ENCODE measurements at places on chromosomes 16 and 17.
A peak's percentile ranks its signal among the peaks of the same experiment; 100 is the strongest.

GRCh38 chr16:78175287-78175686 lies 75.8 kb downstream of the WWOX start:
- no peak for DNase-seq

- no peak for DNase-seq
Observed at GRCh38 chr17:10328206-10328605, 44.6 kb downstream of the MYH13 start.

GRCh38 chr17:16926571-16927451 lies 45.1 kb downstream of the TNFRSF13B start:
- no peak for DNase-seq

- no peak for DNase-seq
Observed at GRCh38 chr16:83171396-83171795, 544.6 kb downstream of the CDH13 start.

- no peak for DNase-seq
Observed at GRCh38 chr17:76268015-76268749, 3.0 kb downstream of the UBALD2 start.

- no peak for DNase-seq
Observed at GRCh38 chr16:61969077-61969382, 67.2 kb downstream of the CDH8 start.

GRCh38 chr16:68754084-68754792 lies 17.1 kb downstream of the CDH1 start:
- DNase-seq: no peak

- DNase-seq: no peak
Observed at GRCh38 chr17:81457401-81457800, 55.2 kb downstream of the ACTG1 start.

GRCh38 chr17:60248618-60249289 lies 99.0 kb downstream of the CA4 start:
- DNase-seq: no peak

DNA sequence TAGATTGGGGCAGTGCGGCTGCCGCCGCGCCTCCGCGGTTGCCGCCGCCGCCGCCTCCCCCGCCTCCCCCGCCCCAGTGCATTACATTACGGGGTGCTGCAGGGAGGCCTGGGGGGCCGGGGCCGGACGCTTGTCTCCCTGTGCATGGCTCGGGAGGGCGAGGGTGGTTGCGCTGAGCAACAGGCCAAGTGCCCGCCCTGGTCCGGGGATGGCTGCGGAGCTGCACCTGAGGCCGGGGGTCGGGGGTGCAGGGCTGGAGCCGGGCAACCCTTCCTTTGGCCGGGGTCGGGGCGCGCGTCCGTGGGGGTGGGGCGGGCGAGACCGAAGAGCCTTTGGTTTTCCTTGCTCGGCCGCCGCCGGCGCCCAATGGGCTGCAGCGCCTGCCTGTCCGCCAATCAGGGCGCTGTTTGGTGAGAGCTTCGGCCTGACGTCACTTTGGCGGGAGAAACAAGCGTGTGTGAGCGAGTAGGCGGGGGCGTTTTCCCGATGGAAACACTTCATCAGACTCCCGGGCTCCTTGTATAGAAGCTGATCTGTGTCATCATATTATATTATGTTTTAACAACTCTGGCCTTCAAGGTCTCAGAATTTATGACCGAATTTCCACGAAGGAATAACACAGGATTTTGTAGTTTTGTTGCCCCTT lies 941 bp upstream of the FBXL20 start:
- DNase-seq: peak; percentile 86

- DNase-seq: no peak
Observed at GRCh38 chr17:28527859-28528258, 21.7 kb downstream of the FOXN1 start.

- no peak for DNase-seq
Observed at GRCh38 chr17:4858882-4859260, 25.7 kb downstream of the MINK1 start.

DNA sequence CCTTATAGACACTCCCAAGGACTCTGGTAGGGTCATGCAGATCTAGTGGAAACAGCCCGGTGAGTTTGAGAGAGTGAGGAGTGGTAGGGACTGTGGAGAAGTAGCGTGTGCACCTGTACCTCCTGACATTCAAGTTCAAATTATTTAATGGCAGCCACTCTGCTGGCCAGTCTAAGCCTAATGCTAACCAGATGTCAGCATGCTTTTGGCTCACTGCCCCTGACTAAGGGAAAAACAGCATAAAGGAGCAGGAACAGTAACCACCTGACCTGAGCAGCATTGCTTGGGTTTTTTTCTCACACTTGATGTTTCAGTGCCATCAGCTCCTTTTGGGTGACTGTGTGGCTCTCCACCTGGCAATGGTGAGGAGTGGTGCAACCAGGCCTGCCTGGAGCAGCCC lies 23.8 kb upstream of the SLC12A3 start:
- no peak for DNase-seq

- no peak for DNase-seq
Observed at GRCh38 chr17:6995500-6996255, at the start of gene ALOX12. Gene ALOX12 (plus strand): TSS chr17:6996049. CDS start chr17:6996118, 69 bp downstream.

- no peak for DNase-seq
Observed at GRCh38 chr17:64437944-64438525, 10.9 kb upstream of the MILR1 start.

- no peak for DNase-seq
Observed at GRCh38 chr17:21001813-21002221, 41.0 kb downstream of the USP22 start.

DNA sequence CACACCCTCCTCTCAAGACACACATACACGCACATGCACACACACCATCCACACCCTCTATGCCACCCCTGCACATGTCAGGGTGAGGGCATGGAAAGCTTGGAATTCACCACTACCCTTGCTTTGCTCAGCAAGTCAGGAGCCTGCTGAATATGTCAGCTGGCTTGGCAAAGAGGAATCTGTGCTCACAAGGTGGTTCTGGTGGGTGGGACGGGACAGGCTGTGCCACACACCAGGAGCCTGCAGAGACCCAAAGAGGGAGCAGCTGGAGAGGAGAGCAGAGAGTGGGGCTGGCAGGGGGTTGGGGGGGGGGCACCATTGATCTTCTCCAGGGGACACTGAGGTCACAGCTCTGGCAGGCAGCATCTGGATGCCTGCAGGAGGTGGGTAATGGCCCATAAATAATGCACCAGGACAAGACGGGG lies 48.7 kb upstream of the NDRG4 start:
- no peak for DNase-seq

DNA sequence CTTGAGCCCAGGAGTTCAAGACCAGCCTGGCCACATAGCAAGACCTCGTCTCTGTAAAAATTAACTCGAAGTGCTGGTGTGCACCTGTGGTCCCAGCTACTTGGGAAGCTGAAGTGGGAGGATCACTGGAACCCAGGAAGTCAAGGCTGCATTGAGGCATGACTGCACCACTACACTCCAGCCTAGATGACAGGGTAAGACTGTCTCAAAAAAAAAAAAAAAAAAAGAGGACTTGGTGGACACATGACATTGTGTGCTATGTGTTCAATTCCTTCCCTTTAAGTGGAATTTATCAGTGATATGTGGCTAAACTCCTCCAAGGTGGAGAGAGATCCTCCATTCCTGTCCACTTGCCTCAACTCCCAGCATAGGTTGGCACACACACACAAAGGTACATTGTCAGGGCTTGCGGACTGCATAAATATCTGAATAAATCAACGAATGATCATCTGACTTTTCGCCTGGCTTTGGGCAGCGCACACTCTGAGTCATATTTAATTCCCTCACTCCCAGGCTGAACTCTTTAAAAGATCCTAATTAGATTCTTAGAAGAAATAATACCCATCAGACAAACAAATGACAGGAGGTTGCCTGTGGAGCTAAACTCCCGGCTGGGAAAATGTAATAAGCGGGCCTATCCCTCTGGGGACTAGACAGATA lies 25.0 kb upstream of the SYT17 start:
- no peak for DNase-seq

- no peak for DNase-seq
Observed at GRCh38 chr17:59620518-59621259, 994 bp downstream of the CLTC start.

- DNase-seq: no peak
Observed at GRCh38 chr16:54431997-54432896, 145.7 kb upstream of the IRX3 start.

GRCh38 chr17:8105957-8106398 lies 12.3 kb downstream of the ALOXE3 start:
- DNase-seq: no peak

- no peak for DNase-seq
Observed at GRCh38 chr17:29061036-29061435, 18.1 kb downstream of the PIPOX start.

DNA sequence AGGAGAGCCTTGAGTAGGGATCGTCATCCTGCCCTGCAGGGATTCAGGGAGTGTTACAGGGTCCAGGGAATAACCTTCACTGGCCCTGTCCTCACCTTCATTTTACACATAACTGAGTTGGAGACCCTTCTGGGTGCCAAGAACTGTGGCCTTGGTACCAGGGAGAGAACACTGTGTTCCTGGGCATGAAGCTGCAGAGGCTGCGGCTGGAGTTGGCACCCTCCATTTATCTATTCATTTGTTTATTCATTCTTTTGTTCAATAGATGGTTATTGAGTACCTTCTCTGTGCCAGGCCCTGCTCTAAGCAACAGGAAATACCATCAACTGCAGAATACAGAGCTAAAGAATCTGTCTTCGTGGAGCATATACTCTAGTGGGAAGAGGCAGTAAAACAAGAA lies 6.7 kb downstream of the ABCC3 start:
- DNase-seq: no peak

- no peak for DNase-seq
Observed at GRCh38 chr17:42279776-42280630, 3.8 kb upstream of the STAT5B start.

GRCh38 chr16:14548933-14549788 lies 80.9 kb downstream of the PARN start:
- no peak for DNase-seq

GRCh38 chr16:66746682-66747081 lies 4.7 kb downstream of the DYNC1LI2 start:
- no peak for DNase-seq

GRCh38 chr17:42118545-42118944 lies 2.6 kb downstream of the KAT2A start:
- DNase-seq: no peak

GRCh38 chr16:81489547-81490267 lies 45.1 kb downstream of the CMIP start:
- DNase-seq: no peak

DNA sequence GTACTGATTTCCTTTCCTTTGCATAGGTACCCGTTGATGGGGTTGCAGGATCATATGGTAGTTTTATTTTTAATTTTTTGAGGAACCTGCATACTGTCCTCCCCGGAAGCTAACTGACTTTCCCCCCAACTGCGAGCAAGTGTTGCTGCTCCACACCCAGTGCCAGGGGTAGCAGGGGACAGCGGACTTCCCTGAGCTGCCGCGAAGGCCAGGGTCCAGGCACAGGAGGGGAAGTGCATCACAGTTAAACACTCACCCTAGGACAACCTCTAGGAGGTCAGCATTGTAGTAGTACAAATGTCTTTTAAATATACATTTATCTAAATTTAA lies 201.7 kb downstream of the NPIPB11 start:
- DNase-seq: no peak

- no peak for DNase-seq
Observed at GRCh38 chr16:16008666-16009065, 59.2 kb downstream of the ABCC1 start.

DNA sequence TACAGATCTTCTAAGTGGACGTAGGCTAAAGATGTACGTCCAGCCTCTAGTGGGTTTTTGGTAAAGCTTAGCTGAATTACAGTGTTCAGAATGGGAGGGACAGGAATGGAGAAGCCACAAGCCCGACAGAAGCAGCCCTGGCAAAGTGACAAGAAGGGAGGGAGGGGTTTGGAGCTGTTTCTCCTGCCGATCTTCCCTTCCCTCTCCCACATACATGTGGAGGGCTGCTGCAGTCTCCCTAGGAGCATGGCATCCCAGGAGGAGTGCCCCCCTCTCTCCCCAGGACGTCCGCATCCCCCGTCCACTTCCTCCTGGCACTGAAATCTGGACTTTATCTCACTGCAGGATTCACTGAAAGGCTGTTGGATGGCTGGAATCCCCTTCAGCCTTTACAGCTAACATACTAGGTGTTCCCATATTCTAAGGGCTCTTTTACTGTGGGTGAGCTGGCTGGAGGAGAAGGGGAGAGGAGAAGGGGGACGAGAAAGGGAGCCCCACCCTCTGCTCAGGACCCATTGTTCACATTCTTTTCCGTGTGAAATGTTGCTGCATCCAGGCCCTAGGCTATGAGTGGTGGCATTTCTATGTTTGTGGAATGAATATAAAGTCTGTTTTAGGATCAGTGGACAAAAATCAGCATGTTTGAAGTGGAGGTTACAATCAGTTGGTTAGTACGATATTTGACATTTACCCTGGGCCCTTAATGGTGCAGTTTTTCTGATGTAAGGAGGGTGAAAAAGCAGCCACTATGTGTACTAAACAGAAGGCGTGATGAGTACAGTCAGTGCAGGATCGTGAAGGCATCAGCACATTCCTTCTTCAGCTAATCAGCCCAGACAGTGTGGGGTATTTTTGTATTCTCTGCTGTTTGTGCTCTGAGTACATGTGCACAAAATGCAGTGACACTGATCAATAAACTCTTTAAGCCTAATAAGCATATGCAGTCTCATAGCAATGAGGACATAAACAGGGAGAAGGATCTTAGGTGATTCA lies 94.6 kb downstream of the SPECC1 start:
- DNase-seq: no peak

GRCh38 chr17:3722716-3723115 lies 987 bp upstream of the HASPIN start:
- DNase-seq: no peak

DNA sequence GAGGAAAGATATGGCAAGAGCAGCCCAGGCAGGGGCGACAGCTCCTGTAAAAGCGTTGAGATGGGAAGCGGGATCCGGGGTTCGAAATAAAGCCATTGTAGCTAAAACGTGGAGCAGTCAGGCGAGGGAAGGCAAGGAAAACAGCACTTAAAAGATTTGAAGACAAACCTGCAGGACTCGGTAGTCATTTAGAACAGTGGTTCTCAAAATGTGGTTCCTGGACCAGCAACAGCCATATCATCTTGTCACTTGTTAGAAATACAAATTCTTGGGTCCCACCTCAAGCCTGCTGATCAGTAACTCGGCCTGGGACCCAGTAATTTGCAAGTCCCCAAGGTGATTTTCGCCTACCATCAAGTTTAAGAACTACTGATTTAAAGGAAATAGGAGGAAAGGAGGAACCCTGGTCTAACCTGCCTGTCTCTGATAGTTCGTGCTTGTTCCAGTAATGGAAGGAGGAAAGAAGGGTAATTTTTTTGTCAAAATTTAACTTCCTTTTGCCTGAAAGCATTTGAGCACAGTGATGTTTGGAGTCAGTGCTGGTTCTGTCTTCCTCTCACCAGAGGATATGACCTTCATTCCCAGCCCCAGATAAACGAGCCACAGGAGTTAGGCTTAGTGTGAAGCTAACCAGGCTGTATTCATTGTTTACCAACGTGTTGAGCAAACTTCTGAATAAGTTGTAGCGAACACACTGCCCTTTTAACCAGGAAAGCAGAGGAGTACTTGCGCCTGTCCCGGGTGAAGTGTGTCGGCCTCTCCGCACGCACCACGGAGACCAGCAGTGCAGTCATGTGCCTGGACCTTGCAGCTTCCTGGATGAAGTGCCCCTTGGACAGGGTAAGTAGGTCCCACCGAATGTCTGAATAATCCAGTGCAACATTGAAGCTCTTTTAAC lies 1.1 kb downstream of the ORC6 start:
- DNase-seq: no peak
